ENCODE measurements at places on chromosomes 5 and 9. TPM values are rescaled to one million over a fixed set of nuclear protein-coding genes. Genes with fewer than 3 reads are reported as not detected.

- DNase-seq: no peak
Observed at GRCh38 chr5:55306641-55307382, 682 bp downstream of the DHX29 start.

IL5 gene
- not detected for total RNA-seq

GRCh38 chr9:104866191-104866590, 61.8 kb downstream of the ABCA1 start:
- DNase-seq: no peak

DNA sequence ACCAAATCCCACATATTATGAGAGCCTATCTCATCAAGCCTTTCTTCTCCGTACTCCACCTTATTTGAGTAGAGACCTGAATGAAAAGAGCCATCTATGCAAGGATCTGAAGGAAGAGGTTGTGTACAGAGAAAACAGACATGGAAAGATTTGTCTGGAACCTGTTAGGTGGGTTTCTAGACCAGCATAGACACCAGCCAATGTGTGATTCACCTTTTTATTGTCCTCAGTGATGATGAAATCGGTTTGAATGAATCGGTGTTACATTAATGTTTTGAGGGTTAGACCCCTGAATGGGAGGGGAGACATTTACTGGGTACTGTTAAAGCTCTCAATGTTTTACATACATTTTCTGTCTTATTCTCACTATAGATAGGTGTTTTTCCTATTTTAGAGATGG, 223.6 kb downstream of the NMUR2 start:
- DNase-seq: no peak

- peak; percentile 68 for DNase-seq
Observed at GRCh38 chr9:133238272-133238850, 29.3 kb upstream of the OBP2B start.

DNA sequence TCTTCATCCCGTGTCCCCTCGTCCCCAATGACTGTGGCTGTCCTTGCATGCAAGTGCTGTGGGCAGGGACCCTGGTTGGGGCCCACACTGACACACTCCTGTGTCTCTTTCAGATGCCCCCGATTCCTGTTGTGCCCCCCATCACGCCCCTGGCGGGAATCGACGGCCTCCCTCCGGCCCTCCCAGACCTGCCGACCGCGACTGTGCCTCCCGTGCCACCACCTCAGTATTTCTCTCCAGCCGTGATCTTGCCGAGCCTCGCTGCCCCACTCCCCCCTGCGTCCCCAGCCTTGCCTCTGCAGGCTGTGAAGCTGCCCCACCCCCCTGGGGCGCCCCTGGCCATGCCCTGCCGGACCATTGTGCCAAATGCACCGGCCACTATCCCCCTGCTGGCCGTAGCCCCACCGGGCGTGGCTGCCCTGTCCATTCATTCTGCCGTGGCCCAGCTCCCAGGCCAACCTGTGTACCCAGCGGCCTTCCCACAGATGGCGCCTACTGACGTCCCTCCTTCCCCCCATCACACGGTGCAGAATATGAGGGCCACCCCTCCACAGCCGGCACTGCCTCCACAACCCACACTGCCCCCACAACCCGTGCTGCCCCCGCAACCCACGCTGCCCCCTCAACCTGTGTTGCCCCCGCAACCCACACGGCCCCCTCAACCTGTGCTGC, 75.0 kb downstream of the WNK2 start:
- no peak for DNase-seq

GRCh38 chr9:14111696-14112095, 202.2 kb downstream of the NFIB start:
- DNase-seq: no peak

DNA sequence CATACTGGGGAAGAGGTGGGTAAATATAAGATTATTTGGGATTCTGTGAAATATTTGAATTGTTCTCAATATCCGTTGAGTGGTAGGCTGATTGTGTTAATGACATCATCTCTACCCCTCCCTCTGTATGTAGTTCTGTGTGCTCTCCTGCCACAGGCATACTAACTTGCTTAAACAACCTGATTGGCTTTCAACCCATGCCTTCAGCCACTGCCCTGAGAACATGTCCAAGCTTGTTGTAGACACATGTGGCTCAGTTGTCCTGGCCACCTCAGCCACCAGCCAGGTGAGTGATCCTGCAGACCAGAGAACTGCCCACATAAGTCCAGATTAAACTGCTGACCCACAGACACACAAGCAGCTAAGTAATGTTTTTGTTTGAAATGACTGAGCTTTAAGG, 31.1 kb downstream of the ANKS6 start:
- no peak for DNase-seq

- no peak for DNase-seq
Observed at GRCh38 chr9:21854119-21854518, 51.7 kb downstream of the MTAP start.

DNA sequence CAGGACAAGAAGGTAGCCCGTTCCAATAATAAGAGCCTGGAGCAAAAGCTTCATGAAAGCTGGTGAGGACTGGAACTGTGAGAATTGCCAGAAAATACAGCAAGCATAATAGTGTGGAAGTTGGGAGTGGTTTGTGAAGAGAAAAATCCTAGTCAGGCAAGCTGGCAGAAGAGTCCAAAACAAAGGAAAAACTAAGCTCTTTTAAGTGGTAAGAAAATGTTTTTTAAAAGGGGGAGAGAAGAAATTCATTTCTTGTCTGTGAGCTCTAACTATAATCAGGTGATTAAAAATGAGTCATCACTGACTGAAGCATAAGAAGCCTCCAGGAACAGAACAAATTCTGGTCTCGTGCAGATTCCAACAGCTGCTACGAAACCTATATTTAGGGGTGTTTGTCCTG, 102.6 kb downstream of the CAAP1 start:
- peak; percentile 14 for DNase-seq

GADD45G gene
- 4.5 TPM for total RNA-seq

DNA sequence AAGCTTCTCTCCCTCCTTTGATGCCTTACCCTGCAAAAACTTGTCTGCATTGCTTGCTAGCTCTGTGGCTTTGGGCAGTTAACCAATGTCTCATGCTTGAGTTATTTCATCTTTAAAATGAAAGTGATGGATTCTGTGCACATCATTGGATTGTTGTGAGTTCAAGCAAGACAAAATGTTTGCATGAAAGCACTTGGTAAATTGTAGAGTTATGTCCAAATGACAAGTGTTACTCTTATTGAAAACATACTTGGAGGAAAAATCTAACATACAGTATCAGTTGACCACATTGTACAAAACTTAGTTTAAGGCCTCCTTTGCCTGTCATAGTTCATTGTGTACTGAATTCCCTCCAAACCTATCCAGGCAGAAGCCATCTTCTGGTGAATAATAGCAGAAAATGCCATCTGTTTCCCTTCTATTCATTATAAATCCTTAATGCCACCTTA, 30.0 kb downstream of the TGFBR1 start:
- no peak for DNase-seq

IL13 gene
- total RNA-seq: not detected

- no peak for DNase-seq
Observed at GRCh38 chr5:79517601-79518000, 3.7 kb upstream of the HOMER1 start.

DNA sequence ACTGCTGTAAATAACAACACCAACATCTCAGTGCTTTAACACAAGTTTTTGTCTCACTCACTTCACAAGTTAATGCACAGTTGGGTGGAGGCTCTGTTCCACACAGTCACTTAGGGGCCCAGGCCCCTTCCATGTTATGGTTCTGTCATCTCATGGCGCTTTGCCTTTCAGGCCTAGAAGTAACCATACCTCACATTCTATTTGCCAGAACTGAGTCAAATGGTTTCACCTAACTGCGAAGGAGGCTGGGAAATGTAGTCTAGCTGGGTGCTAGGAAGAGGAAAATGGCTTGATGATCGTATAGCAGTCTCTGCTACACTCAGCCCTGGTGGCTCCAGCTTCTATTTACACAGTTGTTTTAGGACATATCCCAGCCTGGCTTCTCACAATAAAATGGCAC, 23.1 kb upstream of the MVB12B start:
- DNase-seq: no peak

- no peak for DNase-seq
Observed at GRCh38 chr9:127637322-127637847, 25.3 kb downstream of the STXBP1 start.

SHOC1 gene
- total RNA-seq: not detected

- DNase-seq: no peak
Observed at GRCh38 chr5:173287086-173287485, 41.1 kb downstream of the STC2 start.

NME5 gene
- 13.0 TPM for total RNA-seq

TMEM252 gene
- not detected for total RNA-seq

TMEM267 gene
- 9.8 TPM for total RNA-seq

MOB3B gene
- 2.9 TPM for total RNA-seq

DNA sequence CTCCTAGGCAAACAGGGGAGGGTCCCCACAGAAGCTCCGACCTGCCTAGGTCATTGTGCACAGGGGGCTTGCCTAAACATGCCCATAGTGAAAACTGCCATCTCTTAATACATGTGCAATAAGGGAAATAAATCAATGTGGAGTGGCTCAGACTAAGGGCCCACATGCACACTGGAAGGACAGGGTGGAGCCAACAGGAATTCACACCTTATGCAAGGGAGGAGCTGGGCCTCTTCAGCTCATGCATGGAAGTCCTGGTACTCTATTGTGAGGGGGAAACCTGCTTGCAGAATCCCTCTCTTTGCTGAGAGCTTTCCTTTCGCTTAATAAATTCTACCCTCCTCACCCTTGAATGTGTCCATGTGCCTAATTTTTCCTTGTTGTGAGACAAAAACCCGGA, 815.8 kb downstream of the EFNA5 start:
- DNase-seq: no peak

F12 gene
- 2.4 TPM for total RNA-seq

- no peak for DNase-seq
Observed at GRCh38 chr9:134747951-134748489, 106.4 kb downstream of the COL5A1 start.

CNTLN gene
- 20.0 TPM for total RNA-seq

- no peak for DNase-seq
Observed at GRCh38 chr9:84815554-84815953, 146.0 kb downstream of the NTRK2 start.

- no peak for DNase-seq
Observed at GRCh38 chr9:119185298-119185697, 183.9 kb downstream of the BRINP1 start.

GRCh38 chr9:68825762-68826472, 120.9 kb downstream of the PIP5K1B start:
- DNase-seq: no peak

GRCh38 chr5:136004436-136004835, 24.4 kb upstream of the TGFBI start:
- DNase-seq: no peak

DNAJC25 gene
- 4.5 TPM for total RNA-seq

GRCh38 chr5:81205058-81205457, 28.1 kb upstream of the CKMT2 start:
- no peak for DNase-seq

- no peak for DNase-seq
Observed at GRCh38 chr5:32780508-32780919, 69.4 kb downstream of the NPR3 start.

GRCh38 chr5:2739360-2740050, 12.0 kb downstream of the IRX2 start:
- DNase-seq: no peak

DNA sequence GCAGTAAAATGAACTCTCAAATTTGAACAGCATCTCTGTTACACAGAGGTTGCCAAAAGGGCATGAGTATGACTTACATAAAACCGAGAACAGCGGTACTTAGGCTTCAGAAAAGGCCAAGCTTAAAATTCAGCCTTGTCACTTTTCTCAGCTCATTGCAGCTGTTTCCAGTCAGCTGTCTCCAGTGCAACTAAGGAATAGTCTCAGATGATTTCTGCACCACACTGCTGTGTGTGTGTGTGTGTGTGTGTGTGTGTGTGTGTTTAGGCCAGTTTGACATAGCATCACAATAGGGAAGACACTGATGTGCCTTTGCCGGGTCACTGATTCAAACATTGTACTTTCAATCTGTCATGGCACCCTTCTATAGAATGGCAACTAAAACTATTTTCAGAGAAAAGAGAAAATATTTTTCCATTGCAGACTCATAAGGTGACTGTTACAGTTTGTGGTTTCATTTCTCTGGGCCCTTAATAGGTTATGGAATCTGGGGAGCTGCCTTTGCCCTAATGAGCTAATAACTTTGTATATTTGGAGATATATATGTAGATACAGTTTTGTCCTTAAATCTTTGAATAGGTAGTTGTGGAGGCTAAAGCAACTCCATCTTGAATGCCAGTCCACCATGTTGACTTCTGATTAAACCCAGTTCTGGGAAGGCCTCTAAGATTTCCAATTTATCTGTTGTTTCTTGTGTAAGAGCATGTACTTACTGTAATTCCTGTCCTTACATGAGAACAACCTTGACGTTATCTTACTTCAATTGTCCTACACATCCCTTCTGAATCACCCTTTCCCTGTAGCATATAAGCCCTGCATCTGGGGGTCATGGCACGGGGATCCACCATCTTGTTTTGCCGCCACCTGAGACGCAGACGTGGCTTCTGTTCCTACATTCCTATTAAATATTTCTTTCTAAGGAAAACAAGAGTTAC, 4.5 kb downstream of the LSM11 start:
- DNase-seq: no peak

PCDHB9 gene
- total RNA-seq: 4.9 TPM

DNA sequence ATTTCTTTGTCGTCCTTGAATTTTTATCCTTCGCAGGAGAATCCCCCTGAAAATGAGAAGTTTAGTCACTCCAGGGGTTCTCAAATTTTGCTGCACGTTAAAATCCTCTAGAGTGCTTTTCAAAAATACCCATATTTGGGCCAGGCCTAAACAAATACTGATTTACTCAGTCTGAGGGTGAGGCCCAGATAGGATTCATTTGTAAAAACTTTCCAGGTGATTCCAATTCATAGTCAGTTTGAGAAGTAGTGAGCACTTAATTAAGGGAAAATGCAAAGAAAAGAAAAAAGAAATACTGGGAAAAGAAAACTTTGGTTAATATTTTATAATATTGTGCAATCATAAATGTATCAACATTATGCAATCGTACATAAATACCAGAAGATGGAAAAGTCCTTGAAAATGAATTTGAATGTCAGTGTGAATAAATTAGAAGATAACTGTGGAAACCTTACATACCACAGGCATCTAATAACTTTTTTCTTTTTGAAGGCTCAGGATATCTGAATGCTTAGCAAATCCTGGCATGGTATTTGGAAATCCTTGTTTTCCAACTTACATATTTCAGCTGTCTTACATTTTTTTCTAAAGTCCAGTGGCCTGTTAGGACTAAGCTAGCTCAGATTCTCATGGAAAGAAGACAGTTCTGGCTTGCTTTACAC, 116.5 kb upstream of the DAPK1 start:
- no peak for DNase-seq

ZDHHC11B gene
- 4.5 TPM for total RNA-seq

DNA sequence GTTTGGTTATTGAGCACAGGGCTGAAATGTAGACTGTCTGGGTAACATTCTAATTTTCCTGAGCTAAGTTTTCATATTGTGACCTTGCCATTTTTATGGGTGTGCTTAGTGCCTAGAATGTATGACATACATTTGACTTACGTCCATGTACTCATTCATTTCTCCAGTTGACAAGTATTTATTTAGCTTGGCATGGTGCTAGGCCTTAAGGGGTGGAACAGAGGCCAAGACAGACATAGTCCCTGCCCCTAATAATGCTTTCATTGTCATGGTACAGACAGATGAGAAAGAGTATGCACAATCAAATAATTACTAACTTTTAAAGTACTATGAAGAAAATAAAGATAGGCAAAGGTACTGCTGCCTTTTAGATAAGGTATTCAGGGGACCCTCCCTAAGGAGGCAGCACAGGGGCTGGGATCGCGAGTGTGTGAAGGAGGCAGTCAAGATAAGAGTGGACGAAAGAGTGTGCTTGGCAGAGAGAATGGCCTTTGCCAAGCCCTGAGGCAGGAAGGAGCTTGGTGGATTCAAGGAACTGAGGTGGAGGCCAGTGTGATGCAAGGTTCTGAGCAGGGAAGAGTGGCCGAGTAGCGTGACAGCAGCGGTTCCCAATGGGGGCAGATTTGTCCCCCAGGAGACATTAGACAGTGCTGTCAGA, 128.0 kb downstream of the PIP5K1B start:
- DNase-seq: no peak

Data from frontal cortex (tissue), 4 donors.